ENCODE measurements at places on chromosomes 6 and 20.

DNA sequence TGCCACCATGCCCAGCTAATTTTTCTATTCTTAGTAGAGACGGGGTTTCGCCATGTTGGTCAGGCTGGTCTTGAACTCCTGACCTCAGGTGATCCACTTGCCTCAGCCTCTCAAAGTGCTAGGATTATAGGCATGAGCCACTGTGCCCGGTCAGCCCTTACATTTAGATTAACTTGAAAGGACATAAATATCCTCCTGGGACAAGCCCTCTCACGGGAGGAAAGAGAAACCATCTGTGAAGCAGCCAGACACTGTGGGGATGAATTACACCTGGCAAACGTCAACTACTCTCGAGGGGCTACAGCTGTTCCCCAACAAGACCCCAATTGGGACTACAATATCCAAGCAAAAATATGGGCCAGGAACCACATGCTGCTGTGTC is 32.7 kb upstream of the SAMHD1 start:
- DNase-seq, result no peak

- no peak for DNase-seq
Observed at GRCh38 chr6:162964488-162965140, 236.8 kb downstream of the PACRG start.

- DNase-seq, result no peak
Observed at GRCh38 chr6:340991-341827, 48.9 kb downstream of the DUSP22 start.

- peak; percentile 66 for DNase-seq
Observed at GRCh38 chr20:5215672-5216304, 89.0 kb downstream of the CDS2 start.

DNA sequence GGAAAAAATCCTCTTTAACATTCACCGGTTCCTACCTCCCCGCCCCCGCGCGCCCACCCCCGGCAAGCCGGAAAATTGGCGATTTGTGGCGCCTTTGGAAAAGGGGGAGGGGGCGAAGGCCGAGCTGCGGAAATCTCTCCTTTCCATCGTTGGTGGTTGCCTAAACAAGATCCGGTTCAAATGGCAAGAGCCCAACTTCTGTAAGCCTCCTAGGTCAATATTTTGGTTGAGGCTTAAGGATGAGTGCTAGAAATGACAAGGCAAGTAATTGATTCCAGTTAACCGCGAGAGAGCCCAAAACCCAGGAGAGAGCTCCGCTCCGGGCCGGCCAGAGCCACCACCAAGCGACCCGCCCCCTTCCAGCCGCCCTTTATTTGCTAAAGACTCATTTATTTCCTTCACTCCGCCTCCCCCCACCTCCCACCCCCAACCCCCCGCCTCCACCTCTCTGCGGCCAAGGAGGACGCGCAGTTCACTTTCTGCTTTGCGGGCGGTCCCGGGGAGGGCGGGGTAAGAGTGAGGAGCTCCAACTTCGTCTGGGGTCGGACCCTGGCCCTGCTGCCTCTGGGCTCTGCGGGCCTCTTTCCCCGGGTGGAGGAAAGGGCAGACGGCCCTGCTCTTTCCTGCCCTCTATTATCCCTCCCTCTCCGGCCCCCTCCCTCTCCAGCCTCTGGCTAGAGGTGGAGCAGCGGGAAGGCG is 838 bp upstream of the NKX2-2 start:
- peak; percentile 42 for DNase-seq

GRCh38 chr6:152085451-152085921 is 278.0 kb downstream of the ESR1 start:
- DNase-seq, result no peak
